ENCODE measurements at places on chromosomes 11 and 22.

GRCh38 chr11:102630598-102631448 is 5.7 kb upstream of the MMP20 start:
- DNase-seq, result no peak

- DNase-seq, result no peak
Observed at GRCh38 chr22:17472932-17473331, 90.4 kb upstream of the SLC25A18 start.

DNA sequence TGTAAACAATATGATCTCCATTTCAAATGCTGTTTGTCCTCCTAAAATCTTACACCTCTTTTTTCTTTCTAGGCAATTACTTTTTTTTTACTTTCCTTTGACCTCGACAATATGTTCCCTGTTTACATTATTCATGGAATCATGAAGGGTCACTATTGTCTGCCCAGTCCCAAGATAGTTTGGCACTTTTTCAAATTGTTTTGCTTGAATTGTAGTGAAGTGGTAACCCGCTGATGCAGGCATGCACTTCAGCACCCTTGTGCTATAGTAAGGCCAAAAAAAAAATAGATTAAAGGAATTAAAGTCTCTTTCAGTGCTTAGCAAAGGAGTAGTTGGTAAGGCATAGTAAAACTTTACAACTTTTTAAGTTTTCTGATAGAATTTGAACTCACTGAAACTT is 90.9 kb downstream of the PAX6 start:
- no peak for DNase-seq

DNA sequence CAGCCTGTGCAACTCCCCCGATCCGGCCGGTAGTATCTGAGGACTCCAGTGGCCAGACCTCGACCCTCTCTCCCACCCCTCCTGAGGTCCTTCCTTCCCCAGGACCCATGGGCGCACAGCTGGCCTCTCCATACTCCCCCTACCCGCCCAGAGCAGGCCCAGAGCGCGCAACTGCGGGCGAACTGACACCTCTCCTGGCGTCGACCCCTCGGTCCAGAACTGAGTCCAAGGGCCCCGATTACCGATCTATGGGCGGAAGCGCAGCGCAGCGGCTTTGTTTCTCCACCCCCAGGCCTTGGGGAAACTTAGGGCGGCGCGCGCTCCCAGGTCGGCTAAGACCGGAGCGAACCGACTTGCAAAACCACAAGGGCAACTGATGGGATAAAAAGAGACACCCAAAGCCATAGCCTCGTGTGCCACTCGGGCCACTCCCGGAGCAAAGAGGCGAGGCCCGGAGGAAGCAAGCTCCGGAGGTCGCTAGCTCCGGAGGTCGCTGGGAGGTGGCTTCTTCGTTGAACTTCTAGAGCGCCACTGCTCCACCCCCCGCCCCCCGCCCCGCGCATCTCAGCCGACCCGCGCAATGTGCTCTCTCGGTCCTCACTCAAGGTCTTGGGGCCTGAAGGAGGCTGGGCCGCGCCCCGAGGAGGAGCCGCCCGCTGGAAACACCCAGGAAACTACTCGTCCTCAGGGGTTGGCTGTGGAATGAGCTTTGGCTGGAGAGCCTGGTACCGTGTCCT is 9.8 kb upstream of the ALX4 start:
- DNase-seq, result no peak

DNA sequence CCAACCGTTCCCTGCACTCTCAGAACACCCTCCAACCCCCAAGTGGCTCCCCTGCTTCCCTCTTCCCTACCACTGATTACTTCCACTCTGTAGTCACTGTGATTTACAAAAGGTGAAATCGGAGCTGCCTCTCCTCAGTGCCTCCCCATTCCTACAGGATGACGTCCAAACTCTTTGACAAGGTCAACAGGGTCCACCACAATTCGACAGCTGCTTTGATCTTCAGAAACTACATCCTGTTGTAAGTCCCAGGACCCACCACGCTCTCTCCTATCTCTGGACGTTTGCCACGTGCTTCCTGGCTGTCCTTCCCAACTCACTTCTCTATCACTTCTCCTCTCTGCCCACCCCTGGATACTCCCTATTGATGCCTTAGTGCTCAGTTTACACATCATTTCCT is 85.0 kb upstream of the EIF3D start:
- DNase-seq, result no peak

GRCh38 chr11:17734986-17735817 is 621 bp downstream of the KCNC1 start:
- peak; percentile 20 for DNase-seq

- no peak for DNase-seq
Observed at GRCh38 chr22:36660510-36660840, 43.1 kb downstream of the CACNG2 start.

GRCh38 chr11:61162092-61162941 is 1.1 kb upstream of the VPS37C start:
- DNase-seq, result peak; percentile 50

GRCh38 chr22:45966320-45966894 is 10.6 kb downstream of the WNT7B start:
- DNase-seq, result peak; percentile 84

GRCh38 chr11:16126362-16126761 is 230.0 kb downstream of the SOX6 start:
- DNase-seq, result no peak

DNA sequence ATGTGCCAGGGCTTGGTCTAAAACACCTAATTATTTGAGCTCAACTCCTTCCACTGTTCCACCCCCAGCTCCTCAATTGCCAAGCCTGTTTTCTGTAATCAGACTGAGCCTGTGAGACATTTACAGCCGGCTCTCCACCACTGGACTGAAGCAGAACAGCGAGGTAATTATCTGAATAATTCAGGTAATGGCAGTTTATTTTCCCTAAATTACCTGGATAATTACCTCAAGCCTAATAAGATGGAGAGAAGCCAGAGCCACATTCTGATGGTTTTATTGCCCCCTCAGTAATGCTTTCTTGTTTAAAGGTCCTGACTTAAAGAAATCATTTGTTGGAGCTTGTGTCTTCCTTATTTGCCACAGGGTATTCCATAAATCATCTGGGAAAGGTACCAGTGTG is 64.2 kb downstream of the FZD4 start:
- DNase-seq, result no peak

DNA sequence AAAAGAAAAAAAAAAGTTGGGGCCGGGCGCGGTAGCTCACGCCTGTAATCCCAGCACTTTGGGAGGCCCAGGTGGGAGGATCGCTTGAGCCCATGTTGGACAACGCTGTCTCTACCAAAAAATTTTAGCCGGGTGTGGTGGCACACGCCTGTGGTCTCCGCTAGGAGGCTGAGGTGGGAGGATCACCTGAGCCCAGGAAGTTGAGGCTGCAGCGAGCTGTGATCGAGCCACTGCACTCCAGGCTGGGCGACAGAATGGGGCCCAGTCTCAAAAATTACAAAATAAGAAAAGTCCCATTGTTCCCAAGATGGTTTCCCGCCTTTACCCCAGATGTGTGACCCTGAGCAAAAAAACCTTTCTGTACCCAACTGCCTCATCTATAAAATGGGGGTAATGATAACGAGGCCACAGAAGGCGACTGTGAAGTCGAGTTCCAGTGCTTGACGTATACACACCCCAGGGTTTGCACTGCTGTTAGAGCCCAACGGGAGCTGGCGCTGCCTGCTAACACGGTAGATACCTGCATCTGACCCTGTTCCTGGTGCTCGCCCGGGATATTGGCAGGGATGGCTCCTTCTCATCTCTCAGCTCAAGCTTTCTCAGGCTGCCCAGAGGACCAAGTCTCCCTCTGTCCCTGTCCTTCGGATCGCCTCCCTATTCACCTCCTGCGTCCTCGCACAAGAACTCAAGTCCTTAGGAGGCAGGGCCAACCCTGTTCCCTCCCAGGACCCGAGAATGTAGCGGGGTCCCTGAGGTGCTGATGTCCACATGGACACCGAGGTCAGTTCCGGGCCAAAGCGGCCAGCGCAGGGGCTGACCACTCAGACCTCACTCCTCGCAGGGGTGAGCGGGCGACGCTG is 1.1 kb upstream of the RPLP2 start:
- DNase-seq, result no peak

- DNase-seq, result peak; percentile 93
Observed at GRCh38 chr11:69101115-69101791, 52.5 kb downstream of the TPCN2 start.

- DNase-seq, result no peak
Observed at GRCh38 chr11:17743808-17744119, 9.2 kb downstream of the KCNC1 start.

GRCh38 chr11:101083335-101083734 is 46.3 kb downstream of the PGR start:
- DNase-seq, result no peak

DNA sequence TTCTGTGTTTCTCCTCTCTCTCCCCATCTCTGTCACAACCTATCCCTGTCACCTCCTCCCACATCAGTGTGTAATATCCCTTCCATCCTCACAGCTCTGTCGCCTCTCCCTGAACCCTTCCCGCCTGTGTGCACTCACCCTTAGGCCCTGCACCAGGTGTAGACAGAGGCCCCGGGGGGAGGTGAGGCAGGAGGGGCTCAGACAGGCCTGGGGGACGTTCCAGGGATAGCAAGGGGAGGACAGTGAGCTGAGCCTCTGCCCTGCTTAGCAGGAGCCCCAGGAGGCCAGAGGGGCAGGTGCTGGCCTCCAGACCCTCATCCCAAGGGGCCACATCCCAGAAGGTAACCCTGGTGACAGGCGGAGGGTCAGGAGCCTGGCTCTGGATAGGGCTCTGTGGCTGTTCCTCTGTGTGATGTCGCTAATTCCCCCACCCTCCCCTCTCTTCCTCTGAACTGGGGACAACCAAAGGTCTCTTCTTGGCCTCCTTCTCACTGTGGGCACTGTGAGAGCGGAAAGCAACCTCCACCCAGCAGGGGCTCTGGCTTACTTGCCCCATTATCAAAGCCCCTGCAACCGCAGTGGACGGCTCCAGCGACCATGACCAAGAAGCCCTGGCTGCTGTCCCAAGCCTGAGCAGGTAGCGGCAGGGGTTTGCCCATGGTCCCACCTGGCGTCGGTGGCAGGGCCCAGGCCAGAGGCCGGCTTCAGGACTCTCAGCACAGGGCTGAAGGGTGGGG is 35.7 kb downstream of the KCNJ4 start:
- DNase-seq, result no peak

DNA sequence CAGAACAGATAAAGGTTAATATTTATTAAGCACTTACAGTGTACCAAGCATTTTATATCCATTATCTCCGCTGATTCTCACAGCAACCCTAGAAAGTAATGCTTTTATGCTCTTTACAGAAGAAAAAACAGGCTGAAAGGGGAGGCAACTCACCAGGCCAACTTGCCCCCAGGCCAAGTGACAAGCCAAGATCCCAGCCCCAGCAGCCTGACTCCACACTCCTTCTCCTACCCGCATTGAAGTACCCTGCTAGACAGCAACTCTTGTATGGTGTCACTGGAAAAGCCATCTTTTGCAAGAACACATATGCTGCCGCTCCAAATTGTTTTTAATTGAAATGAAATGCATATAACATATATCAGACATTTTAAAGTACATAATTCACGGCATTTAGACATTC is 25.6 kb downstream of the SMCO4 start:
- DNase-seq, result no peak

DNA sequence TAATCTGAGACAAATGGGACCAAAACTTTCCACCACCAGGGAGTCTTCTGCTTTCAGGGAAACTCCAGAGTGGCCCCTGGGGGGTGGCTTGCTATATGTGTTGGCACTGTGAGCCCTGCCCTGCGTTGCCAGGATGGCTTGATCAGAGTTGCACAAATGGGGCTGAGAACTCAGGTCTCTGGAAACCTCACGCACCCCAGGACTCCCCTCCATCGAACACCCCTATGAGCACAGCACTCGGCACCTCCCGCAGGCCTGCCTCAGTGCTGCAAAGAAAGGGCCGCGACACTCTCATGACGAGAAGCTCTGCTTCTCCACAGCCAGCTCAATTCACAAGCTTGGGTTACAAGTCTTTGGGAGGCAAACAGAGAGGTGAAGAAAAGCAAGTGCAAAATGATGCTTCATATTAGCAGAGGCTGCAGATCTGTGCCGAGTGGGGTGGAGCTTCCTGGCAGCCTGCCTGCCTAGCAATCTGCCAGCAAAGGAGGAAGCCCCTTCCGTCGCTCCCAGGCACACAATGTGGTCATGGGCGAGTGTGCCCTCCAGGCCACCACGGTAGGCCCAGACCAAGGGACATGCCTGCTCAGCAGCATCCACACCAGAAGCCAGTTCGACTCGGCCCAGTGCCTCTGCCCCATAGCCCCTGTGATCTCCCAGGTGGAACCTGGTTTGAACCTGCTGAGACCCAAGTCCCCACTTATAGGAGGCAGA is 55.7 kb downstream of the MYH9 start:
- DNase-seq, result no peak

- DNase-seq, result peak; percentile 95
Observed at GRCh38 chr11:131889146-131889577, 518.7 kb downstream of the NTM start.

DNA sequence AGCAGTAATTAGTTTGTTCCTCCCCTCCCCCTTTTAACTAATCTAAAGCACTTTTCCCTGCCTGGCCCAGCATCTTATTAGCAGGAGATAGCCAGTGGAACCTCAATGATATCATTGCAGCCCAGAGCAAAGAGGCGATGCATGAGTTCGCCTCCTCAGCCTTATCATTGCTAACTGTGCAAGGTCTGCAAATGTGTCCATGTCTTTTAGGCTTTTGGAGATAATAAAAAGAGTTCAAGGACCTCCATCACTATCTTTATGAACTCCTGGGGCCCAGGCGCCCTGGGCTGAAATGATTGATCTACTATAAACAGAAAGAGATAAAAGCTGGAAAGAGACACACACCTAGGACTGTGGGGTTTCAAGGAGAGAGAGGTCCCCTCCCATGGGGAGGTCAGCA is 124.2 kb upstream of the TBCEL start:
- DNase-seq, result no peak
